ENCODE measurements at places on chromosomes 4 and X. TPM values are rescaled to one million over a fixed set of nuclear protein-coding genes. Genes with fewer than 3 reads are reported as not detected.

Gene NWD2
- not detected for total RNA-seq

Gene SYN1
- not detected for total RNA-seq

Gene PNMA3
- total RNA-seq = not detected

Gene TRPC5OS
- total RNA-seq = not detected

Gene FAM47E
- 0.21 TPM for total RNA-seq

Gene SLC10A7
- total RNA-seq = 5.6 TPM

Gene MAGEA1
- not detected for total RNA-seq

Gene CFAP99
- not detected for total RNA-seq

Gene RLIM
- 49.4 TPM for total RNA-seq

Gene MRFAP1
- 128 TPM for total RNA-seq

Gene CDKL2
- total RNA-seq = 0.59 TPM

Gene NR0B1
- total RNA-seq = not detected

Gene CDX4
- not detected for total RNA-seq

Gene GSX2
- total RNA-seq = not detected

Gene SSX4
- total RNA-seq = 0.64 TPM

Gene ELF4
- 9.2 TPM for total RNA-seq

Gene GIMD1
- not detected for total RNA-seq

Gene SOWAHD
- total RNA-seq = 0.31 TPM

Measured in myocyte (in vitro differentiated cells).